ENCODE measurements at places on chromosomes 12 and 14.

GRCh38 chr12:130465626-130466025 lies 127.9 kb downstream of the PIWIL1 start:
- no peak for DNase-seq

DNA sequence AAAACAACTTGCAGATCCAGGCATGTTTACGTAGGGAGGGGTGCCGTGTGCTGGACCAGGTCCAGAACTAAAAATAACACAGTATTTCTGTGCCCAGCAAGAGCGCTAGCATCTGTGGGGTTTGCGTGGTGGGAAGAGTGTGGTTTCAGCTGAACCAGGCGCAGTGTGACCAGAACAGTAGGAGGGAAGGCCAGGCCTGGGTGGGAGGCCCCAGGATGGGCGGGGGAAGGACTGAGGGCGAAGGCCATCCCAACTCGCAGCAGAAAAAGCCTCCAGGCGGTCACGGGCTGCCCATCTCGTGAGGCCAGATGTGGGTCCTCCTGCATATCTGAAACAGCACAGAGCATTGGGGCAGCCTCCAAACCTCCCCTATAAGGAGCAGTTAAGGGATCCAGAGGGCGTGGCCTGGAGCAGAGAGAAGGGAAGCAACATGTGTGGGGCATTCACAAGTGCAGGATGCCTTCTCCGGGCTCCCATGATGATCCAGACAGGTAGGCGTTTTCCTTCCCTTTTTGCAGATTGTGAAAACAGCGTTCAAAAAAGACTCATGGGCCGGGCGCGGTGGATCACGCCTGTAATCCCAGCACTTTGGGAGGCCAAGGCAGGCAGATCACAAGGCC lies 17.8 kb upstream of the CD9 start:
- DNase-seq, result no peak

- DNase-seq, result no peak
These were observed 153.6 kb upstream of the TMCC3 start for GRCh38 chr12:94803939-94804338.

DNA sequence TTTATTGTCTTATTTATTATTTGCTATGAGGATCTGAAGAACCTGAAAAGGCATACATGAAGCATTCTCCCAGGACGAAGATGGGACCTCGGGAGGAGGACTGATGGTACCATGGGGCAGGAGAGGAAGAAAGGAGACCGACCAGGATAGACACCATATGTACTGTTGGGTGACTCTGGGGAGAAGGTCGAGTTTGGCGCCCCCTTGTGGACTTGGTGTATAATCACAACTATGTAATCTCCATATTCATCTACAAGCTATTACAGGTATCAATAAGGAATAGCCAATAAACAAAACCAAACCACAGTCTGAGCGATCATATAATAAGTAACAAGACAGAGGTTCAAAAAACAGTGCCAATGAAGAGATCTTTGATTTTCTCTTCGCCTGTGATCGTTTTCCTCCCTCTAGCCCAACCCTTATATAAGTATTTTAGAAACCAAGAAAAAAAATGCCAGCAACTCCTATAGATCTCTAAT lies 139.1 kb downstream of the SPTSSA start:
- DNase-seq, result peak; percentile 43
